ENCODE measurements at places on chromosomes 3 and 15.
A peak's percentile ranks its signal among the peaks of the same experiment; 100 is the strongest.

DNA sequence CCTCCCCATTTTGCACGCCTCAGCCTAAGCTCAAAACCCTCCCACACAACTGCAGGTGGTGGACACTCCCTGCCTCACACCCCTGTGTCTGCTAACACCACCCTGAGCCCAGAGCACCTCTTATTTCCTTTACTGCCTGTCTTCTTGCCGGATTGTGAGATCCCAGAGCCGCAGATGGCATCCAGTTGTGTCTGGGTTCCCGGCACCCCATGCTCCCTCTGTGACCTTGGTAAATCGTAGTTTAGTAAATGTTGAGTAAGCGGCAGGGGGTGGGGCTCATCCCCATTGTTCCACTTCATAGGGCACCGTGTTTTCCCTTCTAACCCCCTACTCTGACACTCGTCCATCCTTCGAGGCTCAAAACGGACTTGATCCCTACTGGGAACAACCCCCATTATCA is 14.9 kb downstream of the SPINT1 start:
- DNase-seq, result no peak

- no peak for DNase-seq
Measured at GRCh38 chr15:72342385-72342784, 22.4 kb upstream of the CELF6 start.

- DNase-seq, result peak; percentile 53
Measured at GRCh38 chr15:67181221-67181639, 73.2 kb downstream of the AAGAB start.

- DNase-seq, result no peak
Measured at GRCh38 chr3:188817103-188817934, 354.5 kb upstream of the TPRG1 start.

- DNase-seq, result no peak
Measured at GRCh38 chr15:59703979-59704796, 15.1 kb upstream of the BNIP2 start.

DNA sequence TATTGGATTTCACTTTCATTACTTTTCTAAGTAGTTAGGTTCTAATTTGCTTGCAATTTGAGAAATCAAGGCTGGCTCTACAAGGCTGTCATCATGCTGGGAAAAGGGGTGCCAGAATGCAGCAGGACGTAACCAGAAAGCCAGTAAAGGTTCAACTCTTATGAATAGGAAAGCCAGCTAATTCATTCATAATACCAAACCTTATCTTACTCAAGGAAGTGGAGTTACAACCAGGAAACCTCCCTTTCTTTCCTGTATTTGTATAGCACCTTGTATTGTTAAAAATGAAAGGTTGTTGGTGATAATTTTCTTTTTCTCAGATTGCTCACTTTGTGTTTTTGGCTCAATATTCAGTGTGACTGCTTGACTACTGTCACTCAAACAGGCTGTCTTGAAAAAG is 109.4 kb downstream of the FILIP1L start:
- no peak for DNase-seq

DNA sequence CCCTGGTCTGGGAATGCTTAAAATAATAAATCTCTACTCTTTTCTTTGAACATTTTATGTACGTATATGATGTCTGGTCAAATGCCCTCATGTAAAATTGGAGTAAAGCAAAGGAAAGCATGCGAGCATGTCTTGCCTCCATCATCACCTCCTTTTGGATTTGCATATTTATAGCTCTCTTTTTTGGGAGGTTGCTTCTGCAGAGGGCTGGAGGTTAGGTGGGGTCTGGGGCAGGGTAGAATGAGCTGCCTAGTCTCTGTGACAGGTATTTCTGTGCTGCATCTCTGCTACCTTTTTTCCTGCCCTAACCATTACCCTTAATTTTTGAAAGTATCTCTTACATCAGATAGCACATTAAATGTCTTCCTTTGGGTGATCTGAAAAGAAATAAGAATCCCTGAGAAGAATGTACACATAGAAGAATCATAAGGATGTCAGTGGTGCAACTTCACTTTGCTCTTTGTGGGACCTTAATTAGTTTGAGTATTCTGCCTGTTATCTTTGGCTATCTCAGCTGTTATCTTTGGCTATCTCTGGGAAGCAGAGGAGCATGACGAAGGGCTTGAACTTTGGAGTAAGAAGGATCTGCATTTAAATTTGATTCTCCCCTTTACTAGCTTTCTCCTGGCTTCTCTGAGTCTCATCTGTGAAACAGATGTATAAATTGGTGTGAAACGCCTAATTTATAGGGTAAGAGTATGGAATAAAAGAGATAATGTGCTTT is 40.2 kb downstream of the PPM1L start:
- DNase-seq, result no peak

GRCh38 chr3:179236669-179237301 is 14.1 kb downstream of the KCNMB3 start:
- DNase-seq, result no peak

DNA sequence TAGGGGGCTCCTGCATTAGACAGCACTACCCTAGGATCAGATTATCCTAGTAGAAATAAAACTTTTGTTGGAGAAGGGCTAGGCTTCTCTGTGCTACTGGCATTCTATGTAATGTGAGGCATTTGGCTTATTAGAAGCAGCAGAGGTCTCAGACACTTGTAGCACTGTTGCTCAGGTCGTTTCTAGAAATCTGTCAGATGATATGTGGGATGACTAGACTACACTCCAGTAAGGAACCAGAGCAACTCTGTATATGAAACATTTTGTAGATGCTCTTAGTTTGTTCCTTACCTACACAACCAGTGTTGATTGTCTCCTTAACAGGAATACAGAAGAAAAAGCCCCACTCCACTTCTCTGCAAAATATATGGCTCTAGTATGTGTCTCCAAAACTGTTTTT is 21.9 kb upstream of the FBXL22 start:
- no peak for DNase-seq

GRCh38 chr3:18149386-18149785 is 275.8 kb downstream of the SATB1 start:
- DNase-seq, result no peak

- DNase-seq, result no peak
Measured at GRCh38 chr3:171377859-171378258, 82.3 kb downstream of the TNIK start.

DNA sequence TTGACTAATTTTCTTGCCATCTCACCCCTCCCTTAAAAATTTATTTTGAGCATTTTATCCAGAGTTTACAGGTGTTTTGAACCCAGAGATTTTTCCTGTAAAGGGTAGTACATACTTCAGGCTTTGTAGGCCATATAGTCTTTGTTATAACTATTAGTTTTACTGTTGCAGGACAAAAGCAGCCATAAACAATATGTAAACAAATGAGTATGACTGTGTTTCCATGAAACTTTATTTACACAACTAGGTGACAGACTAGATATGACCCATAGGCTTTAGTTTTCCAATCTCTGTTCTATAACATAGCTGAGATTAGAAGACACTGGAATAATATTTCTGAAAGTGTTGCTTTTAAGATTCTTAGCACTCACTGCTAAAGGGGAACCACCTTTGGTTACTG is 587.9 kb downstream of the PDCD6IP start:
- no peak for DNase-seq

DNA sequence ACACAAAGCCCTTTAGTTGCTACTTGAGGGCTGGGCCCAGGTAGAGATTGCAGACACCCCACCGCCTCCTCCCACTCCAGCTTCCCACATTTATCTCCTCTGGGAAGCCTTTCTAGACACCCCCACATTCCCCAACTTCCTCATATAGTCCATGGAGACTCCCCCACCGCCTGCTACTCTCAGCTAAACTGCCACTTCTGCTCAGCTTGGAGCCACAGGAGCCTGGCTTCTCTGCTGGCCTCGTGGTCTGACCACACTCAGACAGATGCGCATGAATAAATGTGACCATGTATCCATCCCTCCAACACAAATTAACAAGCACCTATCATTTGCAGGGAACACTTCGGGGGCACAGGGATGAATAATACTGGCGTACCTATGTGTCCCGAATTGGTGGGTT is 10.5 kb upstream of the ACSBG1 start:
- DNase-seq, result peak; percentile 28

DNA sequence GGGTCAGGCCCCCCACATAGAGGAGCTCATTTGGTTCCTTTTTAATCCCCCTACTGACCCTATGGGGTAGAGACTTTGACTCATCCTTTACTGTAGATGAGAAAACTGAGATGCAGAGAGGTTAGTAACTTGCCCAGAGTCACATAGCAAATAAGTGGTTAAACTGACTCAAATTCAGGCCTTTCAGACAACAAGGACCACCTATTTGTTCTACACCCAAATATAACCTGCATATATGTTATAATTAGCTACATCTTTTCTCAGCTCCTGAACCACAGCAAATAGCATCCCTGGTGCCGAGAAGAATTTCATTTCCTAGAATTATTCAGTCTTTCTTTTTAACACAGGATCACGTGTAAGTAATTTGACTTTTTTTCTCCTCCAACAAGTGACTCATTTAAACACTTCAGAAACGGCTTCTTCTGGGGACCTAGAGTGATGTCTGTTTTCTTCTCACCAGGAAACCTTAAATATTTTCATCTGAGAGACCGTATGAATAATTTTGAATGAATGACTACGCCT is 57.4 kb downstream of the MGLL start:
- no peak for DNase-seq

DNA sequence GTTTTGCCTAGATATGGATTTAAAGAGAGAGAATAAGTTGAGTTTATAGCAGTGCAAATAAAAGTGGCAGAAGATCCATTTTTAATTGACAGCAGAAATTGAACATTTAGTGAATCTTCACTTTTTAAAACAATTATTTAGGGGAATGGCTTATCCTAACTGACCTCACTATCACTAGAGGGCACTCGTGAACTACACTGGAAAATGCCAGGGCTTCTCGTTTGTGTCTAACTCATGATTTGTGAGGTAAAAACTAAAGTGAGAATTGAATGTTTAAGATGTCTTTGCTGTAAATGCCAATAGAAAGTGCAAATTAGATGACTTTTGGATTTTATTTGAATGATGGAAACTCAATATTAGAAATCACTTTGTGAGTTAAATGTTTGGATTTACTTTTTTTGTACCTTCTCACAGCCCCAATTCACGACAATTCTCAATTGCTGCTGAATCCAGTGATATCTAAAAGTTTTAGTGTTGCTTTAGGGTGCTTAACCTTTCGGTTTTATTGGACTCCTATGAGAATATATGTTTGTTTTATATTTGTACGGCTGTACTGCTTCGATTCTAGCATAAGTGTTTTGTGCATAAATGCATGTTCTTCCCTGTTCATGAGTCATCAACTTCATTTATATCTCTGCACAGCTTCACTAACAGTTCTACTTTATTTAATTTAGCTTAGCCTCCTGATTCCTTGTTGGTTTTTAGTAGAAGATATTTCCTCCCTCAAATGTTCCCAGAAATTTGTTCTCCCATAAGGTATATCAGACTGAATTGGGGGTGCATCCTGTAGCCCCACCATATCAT is 462.1 kb downstream of the MFSD1 start:
- DNase-seq, result no peak

GRCh38 chr3:138205527-138205926 is 18.4 kb downstream of the ARMC8 start:
- no peak for DNase-seq

DNA sequence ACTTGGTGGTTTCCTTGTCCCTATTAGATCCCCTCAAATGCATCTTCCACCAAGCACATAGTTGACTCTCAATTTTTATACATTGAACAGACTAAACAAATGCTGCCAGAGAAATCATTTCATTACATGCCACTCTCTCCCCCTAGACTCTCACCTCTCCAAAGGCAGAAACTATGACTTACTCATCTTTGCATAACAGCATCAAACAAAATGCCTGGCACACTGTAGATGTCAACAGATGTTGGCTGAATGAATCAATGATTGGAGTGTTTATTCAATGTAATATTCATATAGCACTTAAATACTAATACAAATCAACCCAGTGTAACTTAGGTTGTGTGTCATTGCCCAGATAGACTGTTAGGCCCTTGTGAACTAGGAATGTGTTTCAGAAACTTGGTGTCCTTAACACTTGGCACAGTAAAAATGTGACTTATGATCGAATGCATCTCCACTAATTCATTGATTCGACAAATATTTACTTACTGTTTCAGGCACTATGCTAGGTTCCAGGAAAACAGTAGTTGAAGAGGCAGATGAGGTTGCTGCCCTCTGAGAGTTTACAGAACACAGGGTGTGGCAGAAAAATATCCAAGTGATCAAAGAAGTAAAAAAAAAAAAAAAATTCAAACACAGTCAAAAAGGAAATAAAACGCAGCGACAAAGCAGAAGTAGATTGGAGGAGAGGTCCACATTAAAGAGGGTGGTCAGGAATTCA is 188.5 kb upstream of the LRRN1 start:
- DNase-seq, result no peak

DNA sequence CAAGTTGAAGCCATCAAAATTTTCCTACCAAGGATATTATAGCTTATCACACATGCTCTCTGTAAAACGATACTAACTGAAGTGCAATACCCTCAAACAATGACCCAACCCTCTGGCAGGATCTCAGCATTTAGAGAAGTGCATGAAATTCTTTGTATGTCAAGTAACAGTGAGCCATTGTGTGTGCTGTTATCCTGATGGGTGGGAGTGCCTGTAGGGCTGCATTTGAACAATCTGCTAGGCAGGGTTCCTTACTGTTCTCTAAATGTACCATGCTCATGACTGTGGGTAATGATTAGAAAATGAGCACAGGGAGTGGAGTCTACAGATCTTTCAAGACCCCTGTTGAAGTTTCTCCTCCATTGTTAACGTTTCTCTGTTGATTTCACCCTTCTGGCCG is 398.1 kb downstream of the NSUN3 start:
- no peak for DNase-seq

GRCh38 chr3:15361494-15362214 is 29.3 kb upstream of the SH3BP5 start:
- no peak for DNase-seq

DNA sequence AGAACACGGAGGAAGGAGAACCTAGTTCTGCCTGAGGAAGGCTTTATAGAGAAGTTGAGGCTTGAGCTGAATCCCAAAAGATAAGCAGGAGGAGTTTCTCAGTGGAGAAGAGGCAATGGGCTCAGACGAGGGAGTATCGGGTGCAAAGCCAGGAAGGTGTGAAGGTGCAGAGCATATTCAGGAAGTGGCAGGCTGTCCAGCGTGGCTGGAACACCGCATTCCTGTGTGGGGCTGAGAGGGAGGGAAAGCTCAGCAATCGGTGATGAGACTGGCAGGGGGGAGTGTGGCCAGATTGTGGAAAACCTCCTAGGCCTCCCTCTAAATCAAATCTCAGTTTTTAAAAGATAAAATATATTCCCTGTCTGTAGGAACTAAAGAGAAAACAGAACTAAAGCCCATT is 63.0 kb downstream of the ARHGAP31 start:
- DNase-seq, result no peak

DNA sequence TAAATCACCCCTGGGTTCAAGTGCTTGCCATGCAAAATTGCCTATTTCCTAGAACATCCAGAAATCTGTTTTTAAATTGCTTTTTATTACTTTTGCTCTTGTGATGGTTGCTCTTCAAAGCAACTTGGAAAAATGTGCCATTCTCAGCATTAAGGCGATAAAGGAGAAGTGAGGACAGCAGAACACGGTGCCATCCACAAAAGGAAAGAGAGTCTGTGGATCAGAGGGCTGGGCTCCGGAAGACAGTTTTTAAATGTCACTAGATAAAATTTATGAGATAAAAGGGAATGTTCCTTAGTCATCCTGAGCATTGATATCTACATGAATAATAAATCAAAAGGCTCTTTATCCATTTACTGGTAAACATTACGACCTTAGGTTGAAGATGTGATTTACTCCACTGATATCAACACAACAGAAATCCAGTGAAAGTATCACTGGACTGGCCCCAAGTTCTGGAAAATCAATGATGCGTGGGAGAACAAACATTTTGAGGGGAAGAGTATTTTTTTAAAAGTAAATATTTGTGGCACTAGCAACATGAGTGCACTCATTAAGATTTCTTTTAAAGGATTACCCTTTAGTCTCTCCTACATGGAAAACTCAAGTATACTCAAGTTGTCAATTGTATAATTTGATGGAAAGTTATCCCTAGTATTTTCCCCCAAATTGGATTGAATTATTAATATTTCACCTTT is 554.7 kb downstream of the FHIT start:
- DNase-seq, result no peak
